ENCODE measurements at places on chromosomes 7 and 10.

GRCh38 chr7:40580776-40581175 is 446.0 kb downstream of the SUGCT start:
- DNase-seq, result no peak

- DNase-seq, result no peak
Observed at GRCh38 chr10:63054889-63055611, 78.1 kb upstream of the NRBF2 start.

- no peak for DNase-seq
Observed at GRCh38 chr7:93145354-93145753, 2.8 kb downstream of the SAMD9L start.

DNA sequence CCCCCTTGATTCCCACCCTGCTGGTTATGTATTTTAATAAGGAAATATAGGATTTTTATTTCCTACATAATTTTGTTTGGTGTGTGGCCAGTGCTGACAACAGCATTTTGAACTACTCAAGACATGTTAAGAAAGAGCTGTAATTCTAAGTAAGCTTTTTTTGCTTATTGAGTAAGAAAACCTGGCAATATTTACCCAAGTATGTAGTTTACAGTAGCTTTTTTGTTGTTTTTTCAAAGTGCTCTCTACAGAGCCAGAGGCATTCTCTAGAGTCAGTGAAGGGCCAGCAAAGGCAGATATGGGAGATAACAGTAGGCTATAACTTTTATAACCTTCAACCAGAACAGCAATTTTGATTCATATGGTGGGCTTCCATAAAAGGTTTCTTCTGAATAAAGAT is 63.2 kb upstream of the TMEM168 start:
- DNase-seq, result no peak

GRCh38 chr7:91653286-91653685 is 227.2 kb downstream of the MTERF1 start:
- no peak for DNase-seq

GRCh38 chr10:127293640-127294039 is 97.2 kb upstream of the INSYN2A start:
- DNase-seq, result no peak

DNA sequence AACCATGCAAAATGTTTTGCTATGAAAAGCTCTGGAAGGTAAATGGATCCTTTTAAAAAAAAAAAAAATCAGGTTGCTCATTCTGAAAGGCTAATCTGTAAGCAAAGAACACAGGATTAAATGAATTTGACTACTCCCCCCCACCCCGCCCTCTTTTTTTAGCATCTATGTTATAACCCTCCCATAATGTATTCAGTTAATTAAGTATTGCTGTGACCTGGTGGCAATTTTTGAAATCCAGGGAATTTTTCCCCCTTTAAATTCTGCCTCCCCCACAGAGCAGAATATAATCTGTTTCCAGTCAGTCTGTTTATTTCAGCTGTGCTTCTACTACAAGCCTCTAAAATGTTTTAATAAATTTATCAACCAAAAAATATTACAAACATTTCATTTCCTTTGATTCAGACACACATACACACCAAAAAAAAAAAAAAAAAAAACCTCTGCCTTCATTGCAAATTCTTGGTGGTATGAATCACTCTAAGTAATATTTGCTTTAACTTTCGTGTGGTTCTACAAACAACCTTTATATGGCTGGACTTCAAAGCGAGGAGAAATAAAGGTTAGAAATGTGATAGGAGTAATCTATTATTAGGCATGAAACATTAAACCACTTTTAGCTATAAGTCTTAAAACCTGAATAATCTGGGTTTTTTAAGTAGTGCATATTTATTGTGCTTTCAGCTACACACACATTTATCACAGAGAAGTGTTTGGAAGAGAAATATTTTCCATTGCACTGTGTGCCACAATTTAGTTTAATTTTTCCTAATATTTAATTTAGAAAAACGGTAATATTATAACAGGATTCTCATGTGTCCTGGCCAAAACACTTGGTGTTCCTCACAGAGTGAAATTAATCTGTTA is 64.4 kb upstream of the ARID5B start:
- no peak for DNase-seq

GRCh38 chr7:87148332-87148955 is 3.8 kb upstream of the DMTF1 start:
- no peak for DNase-seq

GRCh38 chr10:17510242-17510908 is 56.0 kb upstream of the ST8SIA6 start:
- DNase-seq, result no peak

DNA sequence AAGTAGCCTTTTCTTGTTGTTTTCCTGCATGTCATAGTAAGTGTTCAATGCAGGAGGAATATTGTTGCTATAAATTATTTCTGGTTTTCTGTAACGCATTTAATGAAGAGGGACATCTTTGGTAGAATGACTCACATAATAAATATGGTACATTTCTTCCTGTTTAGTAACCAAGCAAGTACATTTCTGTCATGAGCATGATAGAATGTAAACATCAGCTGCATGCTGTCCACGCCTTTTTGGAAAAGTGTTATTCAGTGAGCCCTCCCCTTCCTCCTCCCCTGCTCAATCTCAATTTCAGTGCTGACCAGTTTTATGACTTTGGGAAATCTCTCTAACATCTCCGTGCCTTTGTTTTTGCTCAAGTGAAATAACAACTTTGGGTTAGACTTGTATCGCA is 664.0 kb downstream of the XPNPEP1 start:
- DNase-seq, result no peak

DNA sequence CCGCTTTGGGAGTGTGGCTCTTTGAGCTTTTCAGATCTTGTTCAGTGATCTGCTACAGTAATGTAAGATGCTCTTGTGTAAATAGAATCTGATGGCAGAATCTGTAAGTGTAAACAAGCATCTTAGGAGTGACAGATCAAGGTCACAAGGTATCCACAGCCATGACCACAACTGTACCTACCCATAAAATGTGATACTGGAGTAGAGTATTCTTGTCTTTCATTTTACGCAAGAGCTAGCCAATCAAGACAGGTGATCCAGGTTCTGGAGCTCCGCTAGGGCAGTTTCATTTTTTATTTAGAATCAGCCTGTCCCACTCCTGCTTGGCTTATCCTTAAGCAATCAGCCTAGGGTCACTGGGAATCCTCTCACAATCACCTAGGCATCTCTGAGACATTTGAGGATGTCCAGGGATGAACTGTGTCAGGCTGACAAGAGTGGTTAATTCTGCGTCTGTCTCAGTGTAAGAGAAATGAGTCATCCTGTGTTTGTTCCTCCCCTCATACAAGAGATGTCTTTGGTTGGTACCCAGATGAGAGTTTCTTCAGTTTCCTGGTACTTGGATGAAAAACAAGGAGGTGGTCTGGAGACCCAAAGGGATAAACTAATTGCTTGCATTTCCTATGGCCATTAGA is 13.6 kb downstream of the ZNF138 start:
- DNase-seq, result no peak

- DNase-seq, result no peak
Observed at GRCh38 chr7:17422966-17423365, 124.5 kb downstream of the AHR start.

DNA sequence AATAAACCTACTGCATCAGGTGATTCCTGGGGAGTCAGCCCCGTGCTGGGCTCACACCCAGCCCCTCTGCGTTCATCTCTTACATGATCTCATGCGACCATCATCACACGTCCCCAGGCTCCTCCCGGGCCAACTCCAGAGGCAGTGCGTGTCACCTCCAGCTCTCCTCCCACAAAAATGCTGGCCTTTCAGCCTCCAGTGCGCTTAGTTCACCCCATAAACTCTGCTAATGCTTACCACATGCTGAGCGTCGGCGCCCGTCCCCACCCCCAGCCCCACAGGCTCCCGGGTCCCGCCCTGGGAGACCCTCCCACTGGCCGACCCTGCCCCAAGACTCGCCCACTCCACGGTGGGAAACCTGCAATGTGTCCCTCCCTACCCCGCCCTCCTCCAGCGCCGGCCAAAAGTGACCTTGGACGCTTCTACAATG is 816 bp upstream of the SDK1 start:
- DNase-seq, result no peak

DNA sequence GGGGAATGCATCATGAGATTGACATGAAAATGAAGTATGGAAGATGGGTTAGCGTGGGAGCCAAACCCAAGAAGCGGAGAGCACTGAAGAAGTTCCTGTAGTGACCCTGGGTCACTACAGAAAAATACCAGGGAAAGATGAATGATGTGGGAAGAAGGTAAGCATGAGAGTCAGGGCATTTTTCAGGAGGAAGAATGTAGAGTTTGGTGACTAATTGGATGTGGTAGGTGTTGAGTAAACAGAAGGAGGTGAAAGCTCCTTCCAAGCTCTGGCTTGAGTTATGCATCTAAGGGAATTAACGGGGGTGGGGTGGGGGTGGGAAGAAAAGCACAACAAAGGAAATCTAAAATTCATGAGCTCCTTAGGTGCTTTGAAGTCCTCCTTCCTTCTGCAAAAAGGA is 238.1 kb upstream of the AOAH start:
- DNase-seq, result no peak

GRCh38 chr10:79022565-79023230 is 46.1 kb upstream of the ZMIZ1 start:
- DNase-seq, result peak; percentile 78

GRCh38 chr10:95865814-95866466 is 41.8 kb upstream of the CC2D2B start:
- no peak for DNase-seq

DNA sequence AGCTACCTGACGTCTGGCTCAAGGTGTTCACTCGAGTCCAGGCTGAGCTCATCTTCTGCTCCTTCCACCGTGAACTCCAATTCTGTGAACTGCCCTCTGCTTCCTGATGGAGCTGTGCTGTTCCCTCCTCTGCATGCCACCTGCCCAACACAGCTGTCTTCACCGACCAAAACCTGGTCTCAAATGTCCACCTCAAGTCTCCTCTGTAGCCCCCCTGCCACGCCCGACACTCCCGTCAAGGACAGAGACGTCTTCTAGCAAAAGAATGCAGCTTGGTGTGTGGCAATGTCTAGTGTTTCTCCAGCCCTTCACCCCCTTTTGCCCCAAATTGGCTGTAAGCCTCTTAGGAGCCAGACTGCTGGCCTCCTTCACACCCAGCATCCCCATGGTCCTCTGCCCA is 305.1 kb downstream of the DNAJB6 start:
- DNase-seq, result peak; percentile 73

- no peak for DNase-seq
Observed at GRCh38 chr10:50552771-50553535, 70.8 kb downstream of the SGMS1 start.

GRCh38 chr10:15760681-15761080 is 41.0 kb upstream of the ITGA8 start:
- no peak for DNase-seq

GRCh38 chr10:78771260-78771659 is 297.5 kb upstream of the ZMIZ1 start:
- no peak for DNase-seq

DNA sequence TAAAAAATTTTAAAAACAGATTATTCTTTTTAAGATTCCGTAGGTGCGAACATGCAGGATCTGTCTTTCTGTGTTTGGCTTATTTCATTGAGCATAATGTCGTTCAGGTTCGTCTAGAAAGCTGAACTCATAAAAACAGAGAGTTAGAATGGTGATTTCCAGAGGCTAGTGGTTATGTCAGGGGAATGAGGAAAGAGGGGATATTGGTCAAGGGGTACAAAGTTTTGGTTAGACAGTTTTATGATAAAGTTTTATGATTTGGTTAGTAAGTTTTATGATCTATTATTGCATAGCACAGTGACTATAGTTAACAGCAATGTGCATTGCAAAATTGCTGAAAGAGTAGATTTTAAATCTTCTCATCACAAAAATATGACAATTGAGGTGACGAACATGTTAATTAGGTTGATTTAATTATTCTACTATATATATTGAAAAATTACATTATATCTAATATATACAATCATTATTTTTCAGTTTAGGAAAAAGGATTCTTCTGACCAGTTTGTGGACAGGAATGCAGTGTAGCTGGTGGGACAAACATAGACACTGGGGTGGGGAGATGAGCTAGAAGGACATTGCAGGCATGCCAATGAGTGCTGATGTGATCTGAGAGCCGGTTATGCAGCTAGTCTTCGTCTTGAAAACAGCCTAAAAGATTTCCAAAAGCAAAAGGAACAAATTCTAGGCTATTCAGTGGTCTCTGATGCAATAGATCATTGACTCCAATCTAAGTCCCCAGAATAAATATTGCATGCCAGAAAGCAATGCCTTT is 31.3 kb upstream of the MALRD1 start:
- DNase-seq, result no peak

- DNase-seq, result peak; percentile 13
Observed at GRCh38 chr10:125050383-125050782, 108.5 kb downstream of the ZRANB1 start.

DNA sequence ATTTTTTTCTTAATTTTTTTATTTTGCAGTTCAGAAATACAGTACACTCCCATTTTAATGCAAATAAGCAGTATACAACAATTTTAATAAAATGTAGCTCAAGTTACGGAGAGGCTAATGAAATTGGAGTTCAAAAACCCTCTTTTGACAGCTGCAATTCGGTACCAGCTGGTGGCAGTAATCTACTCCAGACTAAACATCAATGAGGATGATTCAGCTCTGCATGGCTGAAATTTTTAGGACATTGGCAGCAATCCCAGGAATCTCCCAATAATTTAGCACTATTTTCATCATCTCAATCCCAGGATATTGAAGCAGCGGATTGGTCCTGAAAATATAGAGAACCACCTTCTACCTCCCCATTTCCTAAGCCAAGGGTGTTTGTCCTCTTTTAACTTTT is 278.8 kb downstream of the CACNA2D1 start:
- DNase-seq, result no peak

- no peak for DNase-seq
Observed at GRCh38 chr10:122515588-122516231, 44.8 kb upstream of the DMBT1 start.
